ENCODE measurements at places on chromosomes 12 and 14.

GRCh38 chr12:49698619-49699545 is 8.3 kb downstream of the FMNL3 start:
- peak; percentile 78 for DNase-seq

- no peak for DNase-seq
Measured at GRCh38 chr12:46187023-46187422, 81.8 kb downstream of the SLC38A1 start.

DNA sequence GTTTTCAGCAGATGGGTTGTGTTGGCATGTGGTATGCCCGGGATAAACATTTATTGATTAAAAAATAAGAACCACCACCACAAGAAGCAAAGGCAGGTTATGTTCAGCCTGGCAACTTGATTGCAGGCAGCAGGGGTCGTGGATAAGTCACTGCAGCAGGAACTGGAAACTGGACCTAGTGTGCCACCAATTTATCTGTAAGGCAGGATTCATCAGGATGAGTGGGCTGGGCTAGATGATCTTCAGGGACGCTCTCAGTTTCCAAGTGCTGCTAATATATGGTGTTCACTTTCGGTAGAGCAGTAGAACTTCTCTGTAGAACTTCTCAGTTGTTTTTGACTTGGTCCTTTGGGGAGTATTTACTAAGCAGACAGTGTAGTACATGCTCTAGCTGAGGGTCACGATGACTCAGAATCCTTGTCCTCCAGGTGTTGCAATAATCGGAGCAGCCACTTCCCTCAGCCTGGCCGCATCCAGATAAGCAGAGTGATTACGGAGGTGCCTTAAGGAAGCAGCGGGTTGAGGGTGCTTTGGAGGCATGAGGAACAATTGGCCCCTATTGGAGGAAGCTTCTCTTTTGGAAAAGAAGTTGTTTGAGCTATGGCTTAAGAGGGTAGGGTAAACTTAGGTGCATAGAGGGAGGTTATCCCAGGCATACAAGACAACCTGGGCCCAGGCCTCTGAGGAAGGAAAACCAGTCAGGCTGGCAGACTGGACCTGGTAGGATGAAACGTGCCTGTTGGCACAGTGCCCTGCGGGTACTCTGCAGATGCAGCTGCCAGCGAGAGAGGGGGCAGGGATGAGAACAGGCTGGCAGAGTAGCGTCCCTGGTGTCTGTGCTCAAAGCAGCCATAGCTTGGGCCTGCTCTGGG is 104.0 kb downstream of the GPR135 start:
- DNase-seq = peak; percentile 86

DNA sequence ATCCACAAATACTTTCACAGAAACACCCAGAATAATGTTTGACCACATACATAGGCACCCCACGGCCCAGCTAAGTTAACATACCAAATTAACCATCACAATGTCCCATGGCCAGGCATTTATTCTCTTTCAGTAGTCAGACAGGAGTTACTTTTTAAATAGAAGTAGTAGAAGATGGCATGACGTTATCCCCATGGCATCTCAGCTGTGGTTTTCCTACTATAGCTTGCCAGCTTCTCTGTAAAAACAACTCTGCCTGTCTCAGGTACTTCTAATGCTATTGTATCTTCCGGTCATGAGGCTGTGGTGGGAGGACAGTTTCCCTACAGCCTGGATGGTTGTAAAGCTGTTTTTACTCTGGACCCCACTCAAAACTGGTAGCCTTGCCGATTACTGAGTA is 19.3 kb downstream of the CTSG start:
- DNase-seq = no peak

GRCh38 chr12:131900397-131900796 is 6.0 kb downstream of the ULK1 start:
- DNase-seq = peak; percentile 91

DNA sequence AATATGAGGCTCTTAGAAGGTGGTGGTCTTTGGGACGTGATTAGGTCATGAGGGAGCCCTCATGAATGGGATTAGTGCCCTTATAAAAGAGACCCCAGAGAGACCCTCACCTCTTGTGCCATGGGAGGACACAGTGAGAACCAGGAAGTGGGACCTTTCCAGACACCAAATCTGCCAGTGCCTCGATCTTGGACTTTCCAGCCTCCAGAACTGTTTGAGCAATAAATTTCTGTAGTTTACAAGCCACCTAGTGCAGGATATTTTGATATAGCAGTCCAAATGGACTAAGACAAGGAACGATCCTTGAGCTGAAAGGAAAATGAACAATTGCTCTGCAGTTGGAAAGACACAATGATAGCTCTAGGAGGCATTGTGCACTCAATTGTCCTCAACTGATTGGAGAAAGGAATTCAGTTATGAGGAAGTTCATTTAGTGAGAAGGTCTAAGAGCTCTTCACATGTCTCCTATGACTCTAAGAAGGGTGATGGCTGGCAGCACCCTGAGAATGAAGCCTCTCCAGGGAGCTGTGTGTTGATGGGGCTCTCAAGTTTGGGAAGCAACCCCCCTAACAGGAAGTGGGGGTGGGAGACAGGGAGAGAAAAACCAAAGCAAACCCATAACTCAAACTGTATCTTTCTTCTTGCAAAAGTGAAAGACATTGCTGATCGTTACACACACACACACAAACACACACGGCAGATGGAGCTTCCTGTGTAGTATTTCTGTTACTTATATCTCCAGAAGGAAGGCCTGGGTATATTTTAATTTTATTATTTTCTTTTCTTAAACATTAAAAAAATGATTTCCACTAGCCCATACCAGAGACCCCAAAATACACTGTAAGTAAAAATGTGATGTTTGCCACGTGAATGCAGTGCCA is 21.0 kb downstream of the CHST11 start:
- DNase-seq = no peak

DNA sequence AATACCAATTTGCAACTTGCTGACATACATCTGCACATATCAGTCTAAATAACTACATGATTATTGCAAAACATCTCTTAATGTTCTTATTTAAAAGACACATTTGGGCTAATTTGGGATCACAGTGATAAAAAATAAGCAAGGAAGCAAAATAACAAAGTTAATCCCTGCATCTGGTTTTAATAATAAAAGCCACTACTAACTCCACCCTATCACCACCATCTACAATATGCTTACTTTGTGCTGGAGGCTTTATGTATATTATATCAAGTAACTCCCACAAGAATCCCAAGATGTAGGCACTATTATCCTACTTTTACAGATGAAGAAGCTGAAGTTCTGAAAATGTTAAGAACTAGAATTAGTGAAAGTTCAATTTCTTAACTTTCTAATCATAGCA is 45.7 kb downstream of the TAOK3 start:
- no peak for DNase-seq

DNA sequence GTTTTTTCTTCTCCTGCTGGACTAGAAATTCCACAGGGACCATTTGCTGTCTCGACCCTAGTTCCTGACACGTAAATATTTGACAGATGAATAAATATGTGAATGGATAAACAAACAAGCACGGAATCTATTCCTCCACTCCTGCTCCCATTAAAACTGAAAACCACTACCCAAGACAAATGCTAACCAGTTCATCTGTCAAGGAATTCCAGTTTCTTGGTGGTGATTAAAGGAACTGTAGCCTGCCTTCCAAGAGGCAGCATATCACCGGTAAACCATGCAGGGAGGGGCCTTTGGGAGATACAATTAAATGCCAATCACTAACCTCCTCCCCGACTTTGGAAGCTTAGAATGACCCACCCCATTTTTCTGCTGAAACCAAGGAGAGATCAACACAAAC is 95.4 kb downstream of the TTC7B start:
- DNase-seq = no peak

DNA sequence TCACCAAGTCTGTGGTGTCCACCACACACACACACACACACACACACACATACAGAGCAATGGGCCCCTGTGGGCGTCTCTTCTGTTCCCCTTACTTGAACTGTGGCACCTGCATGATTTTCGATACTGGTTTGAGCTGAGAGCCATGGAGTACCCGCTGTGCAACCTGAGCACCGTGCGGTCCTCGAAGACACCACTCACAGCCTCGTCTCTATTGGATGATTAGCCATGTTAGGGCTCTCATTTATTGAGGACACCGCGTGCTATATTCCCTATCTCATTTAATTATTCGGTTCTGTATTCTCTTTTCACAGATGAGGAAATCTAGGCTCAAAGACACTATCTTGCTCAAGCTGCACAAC is 623 bp upstream of the C14orf132 start:
- no peak for DNase-seq

DNA sequence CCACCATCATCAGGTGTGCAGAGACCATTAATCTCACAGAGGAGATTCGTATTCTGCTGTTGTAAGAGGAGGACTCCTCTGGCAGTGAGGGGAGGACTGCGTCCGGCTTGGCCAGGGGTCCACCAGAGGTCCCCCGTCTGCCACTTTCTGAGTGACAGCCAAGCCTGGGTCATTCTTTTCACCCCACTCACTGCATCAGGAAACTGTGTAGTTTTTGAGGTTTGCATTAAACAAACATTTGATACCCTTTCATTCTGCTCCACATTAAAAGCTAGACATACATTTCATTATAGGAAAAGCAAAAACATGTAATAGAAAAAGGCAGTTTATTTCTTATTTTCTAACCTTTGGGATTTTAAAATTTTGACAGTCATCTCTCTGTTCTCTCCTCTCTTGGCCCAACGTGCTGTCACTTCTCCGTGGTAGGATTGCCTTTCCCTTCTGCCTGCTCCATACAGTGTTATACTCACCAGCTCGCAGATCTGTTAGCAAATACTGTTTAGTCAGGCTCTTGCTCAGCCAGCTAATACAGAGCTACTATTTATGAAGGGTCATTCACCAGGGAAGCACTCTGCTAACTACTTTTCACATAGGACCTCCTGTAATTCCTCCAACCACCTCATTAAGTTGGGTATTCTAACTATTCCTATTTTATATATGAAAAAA is 99.3 kb downstream of the PELI2 start:
- DNase-seq = no peak

DNA sequence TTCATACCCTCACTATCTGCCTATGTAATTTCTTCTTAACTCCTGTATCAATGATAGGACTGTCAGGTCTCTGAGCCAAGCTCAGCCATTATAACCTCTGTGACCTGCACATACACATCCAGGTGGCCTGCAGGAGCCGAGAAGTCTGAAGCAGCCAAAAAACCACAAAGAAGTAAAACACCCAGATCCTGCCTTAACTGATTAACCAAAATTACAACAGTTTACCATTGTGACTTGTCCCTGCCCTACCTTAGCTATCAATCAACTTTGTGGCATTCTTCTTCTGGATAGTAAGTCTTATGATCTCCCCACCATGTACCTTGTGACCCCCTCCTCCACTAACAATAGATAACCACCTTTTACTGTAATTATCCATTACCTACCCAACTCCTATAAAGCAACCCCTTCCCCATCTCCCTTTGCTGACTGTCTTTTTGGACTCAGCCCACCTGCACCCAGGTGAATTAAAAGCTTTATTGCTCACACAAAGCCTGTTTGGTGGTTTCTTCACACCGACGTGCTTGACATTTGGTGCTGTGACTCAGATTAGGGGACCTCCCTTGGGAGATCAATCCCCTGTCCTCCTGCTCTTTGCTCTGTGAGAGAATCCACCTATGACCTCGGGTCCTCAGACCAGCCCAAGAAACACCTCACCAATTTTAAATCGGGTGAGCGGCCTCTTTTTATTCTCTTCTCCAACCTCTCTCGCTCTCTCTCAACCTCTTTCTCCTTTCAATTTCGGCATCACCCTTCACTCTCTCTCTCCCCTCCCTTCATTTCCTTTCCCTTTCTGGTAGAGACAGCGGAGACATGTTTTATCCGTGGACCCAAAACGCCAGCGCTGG is 11.5 kb upstream of the LGMN start:
- no peak for DNase-seq

DNA sequence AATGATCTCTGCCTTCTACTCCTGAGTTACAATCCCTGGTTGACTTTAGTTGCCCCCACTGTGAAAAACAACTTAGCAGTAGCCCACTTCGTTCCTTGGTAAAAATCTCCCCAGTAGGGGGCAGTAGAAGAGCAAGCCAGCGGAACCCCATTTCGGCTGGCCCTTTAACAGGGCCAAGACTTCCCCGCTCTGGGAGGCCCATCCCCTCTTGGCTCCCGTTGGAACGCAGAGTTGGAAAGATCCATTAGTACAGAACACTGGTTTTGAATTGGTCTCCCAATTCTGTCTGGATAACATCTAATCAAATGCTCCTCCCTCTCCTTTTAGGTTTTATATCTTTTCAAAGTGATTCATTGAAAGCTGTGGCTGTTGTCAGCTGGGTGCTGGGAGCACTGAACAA is 1133.3 kb downstream of the BCL11B start:
- peak; percentile 62 for DNase-seq

- no peak for DNase-seq
Measured at GRCh38 chr14:35401422-35402265, 2.9 kb downstream of the NFKBIA start.

DNA sequence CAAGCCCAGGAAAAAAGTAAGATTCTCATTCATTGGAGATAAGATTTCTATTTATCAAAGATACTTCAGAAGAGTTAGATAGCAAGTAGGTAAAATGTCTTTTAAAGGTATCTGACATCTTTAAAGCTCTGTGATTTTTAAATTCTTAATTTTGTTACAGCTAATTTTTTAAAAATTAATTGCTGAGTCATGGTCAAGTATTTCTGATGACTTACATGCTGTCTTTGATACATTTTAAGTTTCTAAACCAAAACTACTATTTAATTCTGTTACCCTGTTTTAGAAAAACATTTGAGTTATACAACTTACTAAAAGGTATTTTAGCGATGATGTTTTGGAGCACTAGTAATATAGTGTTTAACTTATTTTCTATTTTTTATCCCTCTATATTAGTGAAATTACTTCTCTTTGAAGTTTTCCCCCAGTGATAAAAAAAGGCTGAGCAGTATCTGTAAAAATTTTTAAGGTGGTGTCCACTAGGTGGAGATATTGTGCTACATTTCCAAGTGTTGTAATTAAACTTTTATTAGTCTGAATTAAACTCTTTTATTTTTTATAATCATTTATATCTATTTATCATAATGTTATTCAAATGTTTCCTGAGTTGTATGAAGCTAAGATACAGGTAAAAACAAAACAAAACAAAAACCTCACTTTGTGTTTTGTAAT is 11.5 kb downstream of the ALG10 start:
- DNase-seq = no peak

GRCh38 chr14:50750323-50750722 is 80.6 kb downstream of the NIN start:
- no peak for DNase-seq

DNA sequence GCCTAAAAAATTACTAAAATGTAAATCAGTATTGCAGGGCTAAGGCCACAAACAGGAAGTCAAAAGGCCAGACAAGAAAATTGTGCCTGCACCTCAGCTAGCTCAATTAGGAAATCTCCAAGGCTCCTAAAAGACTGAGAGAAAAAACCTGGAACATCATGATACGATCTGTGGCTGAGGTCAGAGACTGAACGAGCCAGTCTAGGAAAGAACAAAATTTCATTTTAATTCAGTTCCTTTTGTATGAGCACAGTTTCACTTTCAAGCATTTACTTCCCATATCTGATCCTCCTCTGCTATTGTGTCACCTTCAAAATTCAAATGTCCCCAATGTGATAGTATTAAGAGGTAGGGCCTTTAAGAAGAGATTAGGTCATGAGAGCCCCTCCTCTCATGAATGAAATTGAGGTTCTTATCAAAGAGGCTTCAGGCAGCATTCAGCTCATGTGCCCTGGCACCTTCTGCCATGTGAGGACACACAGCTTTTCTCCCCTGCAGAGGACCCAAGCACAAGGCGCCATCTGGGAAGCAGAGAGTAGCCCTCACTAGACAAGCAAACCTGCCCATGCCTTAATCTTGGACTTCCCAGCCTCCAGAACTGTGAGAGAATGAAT is 14.8 kb downstream of the PRKAB1 start:
- no peak for DNase-seq

- DNase-seq = peak; percentile 81
Measured at GRCh38 chr12:121578230-121579189, 2.3 kb downstream of the KDM2B start.
